Prostate gland (tissue), 2 donors: ENCODE measurements at places on chromosomes 11 and 22. TPM values are rescaled to one million over a fixed set of nuclear protein-coding genes. Genes with fewer than 3 reads are reported as not detected.

- DNase-seq, result no peak
These were observed 12.5 kb upstream of the MB start for GRCh38 chr22:35629406-35630216.

GRCh38 chr11:63563201-63564055 is at the start of gene PLAAT2:
Gene PLAAT2 (minus strand): TSS chr11:63563379. CDS start chr11:63563324, 55 bp downstream.
- DNase-seq, result no peak

GRCh38 chr11:74816664-74817063 is 68.0 kb downstream of the RNF169 start:
- no peak for DNase-seq

DNA sequence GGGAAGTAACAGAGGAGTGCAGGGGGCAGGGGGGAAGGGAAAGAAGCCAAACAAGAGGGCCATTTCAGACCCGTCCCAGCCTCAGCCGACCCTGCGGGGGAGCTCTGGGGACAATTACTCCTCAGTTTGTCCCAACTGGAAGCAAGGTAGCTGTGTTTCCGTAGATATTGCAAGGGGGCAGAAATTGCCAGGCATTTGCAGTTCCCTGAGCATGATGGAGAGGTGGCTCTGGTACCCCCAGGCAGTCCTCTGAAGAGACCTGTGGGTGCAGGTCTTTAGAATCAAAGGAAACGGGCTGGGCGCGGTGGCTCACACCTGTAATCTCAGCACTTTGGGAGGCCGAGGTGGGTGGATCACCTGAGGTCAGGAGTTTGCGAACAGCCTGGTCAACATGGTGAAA is 13.8 kb upstream of the JAM3 start:
- no peak for DNase-seq

DNA sequence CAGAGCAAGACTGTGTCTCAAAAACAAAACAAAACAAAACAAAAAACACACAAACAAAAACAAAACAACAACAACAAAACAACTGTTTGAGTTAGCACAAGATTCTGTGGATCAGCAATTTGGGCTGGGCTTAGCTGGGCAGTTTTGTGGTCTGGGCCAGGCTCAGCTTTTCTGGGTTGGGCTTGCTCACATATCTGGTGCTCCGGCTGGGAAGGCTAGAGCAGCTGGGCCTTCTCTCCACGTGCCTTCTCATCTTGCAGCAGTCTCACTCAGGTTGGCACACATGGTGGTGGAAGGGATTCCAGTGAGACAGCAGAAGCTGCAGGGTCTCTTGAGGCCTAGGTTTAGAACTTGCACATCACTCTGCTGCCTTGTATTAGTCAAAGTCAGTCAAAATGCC is 35.7 kb downstream of the EIF3F start:
- DNase-seq, result no peak

DNA sequence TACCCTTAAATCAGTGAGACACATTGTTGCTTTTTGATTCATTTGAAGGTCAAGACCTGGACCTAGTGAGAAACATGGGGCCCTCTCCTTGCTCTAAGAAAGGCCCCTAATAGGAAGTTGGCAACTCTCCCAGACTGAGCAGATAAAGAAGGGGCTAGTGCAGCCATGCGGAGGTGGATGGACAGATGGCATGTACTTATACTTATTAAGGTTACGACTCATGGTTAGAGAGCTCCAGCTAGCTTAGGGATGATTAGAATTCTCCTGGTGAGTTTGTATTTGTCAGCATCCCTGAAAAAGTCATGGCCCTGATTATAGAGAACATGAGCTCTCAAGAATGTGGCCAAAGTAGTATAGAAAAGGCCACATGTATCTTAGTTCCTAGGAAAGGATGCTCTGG is 112.1 kb upstream of the BDNF start:
- no peak for DNase-seq

Gene OVCH2
- total RNA-seq, result 1.8 TPM

Gene LSP1
- 11.6 TPM for total RNA-seq

Gene CCDC188
- not detected for total RNA-seq

- no peak for DNase-seq
These were observed 14.6 kb downstream of the MRGPRF start for GRCh38 chr11:68998390-68998911.

Gene SCUBE2
- 149 TPM for total RNA-seq

Gene TRIM6
- 6.3 TPM for total RNA-seq

GRCh38 chr11:45147891-45148675 is 1.6 kb downstream of the PRDM11 start:
- peak; percentile 4 for DNase-seq

DNA sequence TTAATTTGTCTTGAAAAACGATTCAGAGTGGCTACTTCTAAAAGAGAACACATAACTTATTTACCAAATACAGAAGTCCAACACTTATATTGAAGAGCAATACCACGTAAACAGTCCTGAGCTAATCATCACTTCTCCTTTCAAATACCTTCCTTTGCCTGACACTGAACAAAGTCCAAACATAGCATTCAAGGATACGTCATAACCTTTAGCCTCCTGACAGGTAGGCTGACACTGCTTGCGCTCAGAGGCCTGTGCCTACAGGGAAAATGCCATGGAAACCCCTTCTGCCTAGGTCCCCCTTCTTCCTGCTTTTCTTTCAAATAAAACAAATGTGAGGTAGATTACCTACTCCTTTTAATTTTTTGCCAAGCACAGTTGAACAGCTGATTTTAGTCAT is 510.0 kb downstream of the INSC start:
- DNase-seq, result no peak

DNA sequence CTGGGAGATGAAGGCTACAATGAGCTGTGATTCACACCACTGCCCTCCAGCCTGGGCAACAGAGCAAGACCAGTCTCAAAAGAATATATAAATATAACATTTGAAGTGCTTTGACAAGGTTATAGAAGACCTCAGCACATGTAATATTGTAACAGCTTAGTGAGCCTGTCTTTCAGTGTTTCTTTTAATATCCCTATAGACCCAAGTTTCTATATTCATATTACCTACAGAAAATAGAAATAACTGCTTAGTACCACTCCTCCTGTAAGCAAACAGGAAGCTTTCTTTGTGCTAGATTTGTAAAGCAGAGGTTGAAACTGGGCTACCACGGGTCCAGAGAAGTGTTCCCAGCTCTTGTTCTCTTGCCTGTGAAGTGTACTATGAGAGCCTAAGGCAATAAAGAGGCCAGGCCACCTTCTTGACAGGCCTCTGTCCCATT is 68.2 kb downstream of the PPP2R1B start:
- no peak for DNase-seq

- no peak for DNase-seq
These were observed 8.9 kb upstream of the DCHS1 start for GRCh38 chr11:6664551-6664950.

Gene PLA2G3
- total RNA-seq, result 0.23 TPM

DNA sequence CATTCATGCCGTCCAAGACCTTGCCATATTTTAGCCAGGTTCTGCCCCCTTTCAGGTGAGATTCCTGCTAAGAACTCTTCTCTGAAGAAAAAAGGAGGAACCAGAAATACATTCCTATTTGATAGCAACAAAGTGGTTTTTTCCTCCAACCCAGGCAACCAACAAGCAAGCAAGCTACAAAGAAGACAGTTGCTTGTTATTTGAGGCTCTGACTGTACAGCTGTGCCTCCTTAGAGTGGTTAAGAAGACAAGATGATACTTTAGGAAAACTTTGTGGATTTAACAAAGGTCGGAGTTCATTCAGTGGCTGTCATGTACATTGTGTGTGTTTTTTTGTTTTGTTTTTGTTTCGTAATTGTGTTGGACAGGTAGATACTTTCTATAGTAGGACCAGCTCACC is 21.7 kb downstream of the TEAD1 start:
- no peak for DNase-seq

GRCh38 chr11:66336234-66337102 is at the start of gene RIN1:
Gene RIN1 (minus strand): TSS chr11:66336434. CDS start chr11:66336402, 32 bp downstream.
- no peak for DNase-seq
